IPS-NIHi11 (cell line): ENCODE measurements at places on chromosomes 4 and X.
A peak's percentile ranks its signal among the peaks of the same experiment; 100 is the strongest.

DNA sequence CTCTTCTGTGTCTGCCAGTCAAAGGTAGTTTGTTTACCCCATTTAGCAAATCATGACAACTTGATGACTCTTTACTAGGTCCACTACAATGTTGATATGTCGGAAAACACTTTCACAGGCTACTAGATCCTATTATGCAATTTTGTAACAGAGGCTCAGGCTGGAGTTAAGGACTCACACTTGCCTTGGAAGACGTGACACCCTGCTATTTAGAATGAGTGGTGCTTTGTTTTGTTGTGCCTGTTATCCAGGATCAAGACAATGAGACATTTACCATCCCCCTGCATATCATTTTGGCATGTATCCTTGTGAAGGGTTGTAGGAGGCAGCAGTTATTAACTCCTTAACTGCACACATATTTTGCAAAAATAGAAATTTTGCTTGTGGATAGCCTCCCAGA lies 263.7 kb downstream of the IL1RAPL1 start:
- no peak for DNase-seq

DNA sequence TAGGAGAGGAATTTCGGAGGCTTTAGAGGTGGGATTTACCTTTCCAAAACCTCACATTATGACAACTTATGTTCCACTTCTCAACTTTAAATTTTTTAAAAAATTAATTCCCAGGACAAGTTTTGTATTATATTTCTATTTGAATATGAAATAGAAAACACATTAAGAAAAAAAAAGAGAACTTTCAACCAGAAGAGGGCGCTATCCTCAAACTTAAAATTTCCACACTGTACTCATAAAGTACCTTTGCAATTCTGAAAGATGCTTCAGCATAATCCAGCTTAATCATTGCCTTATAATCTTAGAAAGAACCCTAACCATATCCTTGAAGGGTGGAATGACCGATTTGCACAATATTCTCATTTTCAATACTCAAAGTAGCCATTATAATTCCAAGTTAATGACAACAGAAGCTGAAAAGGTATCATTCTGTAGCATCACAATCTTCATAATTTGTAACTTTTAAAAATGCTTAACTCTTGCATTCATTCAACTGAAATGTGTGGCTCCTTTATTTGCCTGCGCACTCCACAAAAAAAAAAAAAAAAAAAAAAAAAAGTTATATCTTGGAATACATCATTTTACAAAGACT lies 158.0 kb downstream of the KCNIP4 start:
- DNase-seq = no peak

- DNase-seq = peak; percentile 60
Measured at GRCh38 chr4:8504279-8505007, 63.9 kb downstream of the TRMT44 start.

DNA sequence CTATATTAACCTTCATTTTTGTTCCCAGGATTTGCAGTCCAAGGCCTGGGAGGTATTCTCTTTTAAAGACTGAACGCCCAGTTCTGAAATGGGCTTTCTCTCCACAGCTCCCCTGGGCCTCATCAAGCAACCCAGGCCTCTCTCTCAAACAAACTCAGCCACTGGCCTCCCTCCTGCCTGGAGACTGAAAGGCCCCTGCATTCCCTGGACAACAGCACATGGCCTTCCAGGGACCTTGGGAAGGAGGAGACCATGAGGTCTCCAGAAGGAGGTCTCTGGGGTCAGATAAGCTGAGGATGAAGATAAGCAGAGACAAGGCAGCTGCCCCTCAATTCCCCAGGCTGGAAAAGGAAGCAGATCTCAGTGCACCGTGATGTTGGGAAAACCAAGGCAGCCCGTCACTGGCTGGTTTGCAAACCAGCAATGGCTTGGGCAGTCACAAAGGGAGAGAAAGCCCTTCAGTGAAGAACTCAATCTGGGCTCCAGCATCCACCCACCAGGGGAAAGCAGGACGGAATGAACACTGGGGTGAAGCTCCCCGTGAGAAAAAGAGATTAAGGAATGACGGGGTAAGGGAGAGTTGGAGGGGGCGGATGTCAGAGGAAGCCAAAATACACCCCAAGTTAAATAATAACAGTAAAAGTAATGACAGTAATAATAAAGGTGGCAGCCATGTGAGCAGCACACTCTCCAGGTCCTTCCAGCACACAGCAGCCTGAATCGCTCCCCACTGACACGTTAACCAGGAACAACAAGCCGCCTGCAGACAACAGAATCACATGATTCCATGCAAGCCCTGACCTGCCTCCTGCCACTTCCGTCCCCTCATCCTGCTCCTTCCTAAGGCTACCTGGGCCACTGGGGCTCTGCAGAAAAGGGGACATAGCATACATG lies 22.3 kb downstream of the AMOT start:
- no peak for DNase-seq

GRCh38 chr4:24979554-24979953 lies 51.2 kb downstream of the LGI2 start:
- no peak for DNase-seq

GRCh38 chrX:73214426-73215094 lies at the start of gene NAP1L2:
Gene NAP1L2 (minus strand): TSS chrX:73214851. CDS start chrX:73214492, 359 bp downstream.
- DNase-seq = peak; percentile 26

DNA sequence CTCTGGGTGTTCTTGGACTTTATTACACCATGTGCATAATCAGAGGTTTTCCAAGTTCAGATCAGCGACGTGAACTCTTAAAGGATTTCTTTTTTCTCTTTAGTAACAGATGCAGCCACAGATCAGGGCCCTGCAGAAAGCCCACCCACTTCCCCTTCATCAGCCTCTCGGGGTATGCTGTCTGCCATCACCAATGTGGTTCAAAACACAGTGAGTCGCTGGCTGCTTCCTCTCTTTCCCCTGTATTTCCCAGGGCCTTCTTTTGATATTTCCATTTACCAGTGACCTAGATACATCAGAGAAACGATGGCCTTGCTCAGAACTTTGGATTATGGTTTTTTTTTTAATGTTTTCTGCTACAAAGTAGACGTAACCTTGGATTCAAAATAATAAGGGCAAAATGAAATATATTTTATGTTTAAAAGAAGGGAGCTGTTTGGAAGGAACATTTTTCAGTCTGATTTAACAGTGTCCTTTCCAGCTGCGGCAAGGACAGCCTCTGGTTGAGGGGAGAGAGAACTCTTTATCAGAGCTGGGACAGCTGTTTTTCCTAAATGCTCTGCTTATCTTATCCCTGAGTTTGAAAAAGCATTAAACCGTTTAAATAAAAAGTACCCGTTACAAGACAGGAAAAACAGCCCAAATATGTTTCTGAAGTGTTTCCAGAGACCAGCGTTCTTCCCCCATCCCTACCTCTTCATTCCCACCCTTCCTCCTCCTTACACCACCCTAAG lies 38.2 kb downstream of the FAM114A1 start:
- DNase-seq = no peak

GRCh38 chr4:88791274-88791673 lies 93.6 kb upstream of the NAP1L5 start:
- no peak for DNase-seq

GRCh38 chr4:8346838-8347605 lies 77.5 kb downstream of the HTRA3 start:
- no peak for DNase-seq

GRCh38 chrX:107566604-107567262 lies 61.6 kb upstream of the PRPS1 start:
- DNase-seq = no peak

GRCh38 chr4:113773014-113773413 lies 11.5 kb upstream of the CAMK2D start:
- DNase-seq = no peak

- DNase-seq = no peak
Measured at GRCh38 chr4:183407635-183408464, 36.6 kb upstream of the CDKN2AIP start.

DNA sequence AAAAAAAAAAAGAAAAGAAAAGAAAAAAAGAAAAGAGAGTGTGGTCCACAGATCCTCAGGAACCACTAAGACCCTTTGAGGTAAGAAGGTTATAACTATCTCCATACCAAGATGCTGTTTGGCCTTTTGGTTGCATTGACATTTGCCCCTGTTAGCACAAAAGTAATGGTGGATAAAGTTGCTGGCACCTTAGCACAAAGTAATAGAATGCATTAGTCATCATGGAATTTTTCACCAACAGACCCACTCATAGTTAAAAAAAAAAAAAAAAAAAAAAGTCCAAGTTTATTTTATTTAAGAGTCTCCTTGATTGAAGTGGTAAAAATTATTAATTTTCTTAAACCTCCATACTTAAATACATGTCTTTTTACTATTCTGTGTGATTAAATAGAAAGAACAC lies 78.4 kb upstream of the RBPJ start:
- DNase-seq = no peak

GRCh38 chrX:50718776-50719175 lies 95.2 kb downstream of the SHROOM4 start:
- DNase-seq = no peak

GRCh38 chr4:6023731-6024130 lies 5.5 kb upstream of the C4orf50 start:
- no peak for DNase-seq

DNA sequence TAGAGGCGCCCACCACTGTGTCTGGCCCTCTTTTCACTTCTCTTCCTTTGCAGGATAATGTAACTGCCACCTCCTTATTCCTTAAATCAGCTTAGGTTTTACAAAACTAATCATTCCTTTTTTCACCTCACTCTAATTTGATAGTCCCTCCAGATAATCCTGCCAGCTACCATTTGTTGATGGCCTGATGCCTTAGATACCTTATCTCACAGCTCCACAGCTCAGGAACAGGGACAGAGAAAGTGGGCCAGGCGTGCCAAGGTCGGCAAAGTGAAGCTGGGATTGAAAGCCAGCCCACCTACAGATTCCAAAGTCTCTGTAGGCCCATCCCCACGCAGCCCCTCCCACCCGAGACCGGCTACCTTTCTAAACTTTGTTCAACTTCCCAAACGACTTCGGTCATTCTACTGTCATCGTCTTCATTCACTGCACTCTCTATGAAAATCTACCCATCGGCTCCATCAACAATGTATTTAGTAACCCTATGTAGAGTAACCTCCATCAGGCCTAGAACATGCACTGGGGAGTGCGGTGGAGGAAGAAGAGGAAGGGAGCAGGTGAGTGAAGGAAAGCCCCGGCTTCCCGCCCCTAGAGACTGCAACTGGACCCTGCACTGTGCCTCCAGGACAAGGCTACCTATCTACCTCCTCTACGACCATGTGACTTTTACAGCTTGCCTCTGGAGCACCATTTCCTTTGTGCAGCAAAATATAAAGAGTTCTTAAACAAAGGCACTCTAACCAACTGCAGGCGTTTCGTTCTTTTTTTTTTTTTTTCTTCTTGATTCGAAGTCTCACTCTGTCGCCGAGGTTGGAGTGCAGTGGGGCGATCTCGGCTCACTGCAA lies 1.5 kb downstream of the CASP6 start:
- peak; percentile 52 for DNase-seq

DNA sequence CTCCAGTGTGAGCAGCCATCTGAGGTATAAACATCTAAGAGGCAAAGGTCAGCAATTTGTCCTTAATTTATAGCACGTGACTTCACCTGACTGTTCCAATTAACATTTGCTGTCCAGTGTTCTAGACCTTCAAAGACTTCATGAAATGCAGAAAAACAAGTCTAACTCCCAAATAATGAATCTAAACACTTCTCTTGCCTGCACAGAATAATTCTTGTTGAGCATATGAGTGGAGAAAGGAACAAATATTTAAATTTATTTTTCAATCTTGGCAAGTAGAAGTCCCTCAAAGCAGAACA lies 12.0 kb downstream of the RFC1 start:
- no peak for DNase-seq

DNA sequence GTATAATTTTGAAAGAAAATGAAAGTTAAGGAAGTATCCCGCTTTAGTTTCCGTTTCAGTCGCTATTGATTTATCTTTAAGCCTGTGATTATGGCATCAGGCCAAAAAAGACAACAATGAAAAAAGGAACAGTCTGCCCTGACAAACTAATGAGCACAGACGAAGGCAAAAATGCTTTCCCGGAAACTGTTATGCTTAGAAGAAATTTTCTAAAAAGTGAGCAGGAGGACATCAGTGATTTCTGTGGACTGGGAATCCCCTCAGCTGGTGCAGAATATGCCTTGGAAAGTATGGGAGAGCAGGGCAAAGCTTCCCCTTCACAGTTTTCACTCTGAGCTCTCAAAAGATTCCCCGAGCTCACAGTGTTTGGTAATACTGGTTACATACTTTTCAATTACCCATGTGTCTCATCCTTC lies 5.1 kb upstream of the CXCL10 start:
- DNase-seq = no peak

- DNase-seq = no peak
Measured at GRCh38 chr4:26033389-26033788, 119.4 kb downstream of the SMIM20 start.

- no peak for DNase-seq
Measured at GRCh38 chr4:99447513-99447912, 12.4 kb upstream of the ADH7 start.

DNA sequence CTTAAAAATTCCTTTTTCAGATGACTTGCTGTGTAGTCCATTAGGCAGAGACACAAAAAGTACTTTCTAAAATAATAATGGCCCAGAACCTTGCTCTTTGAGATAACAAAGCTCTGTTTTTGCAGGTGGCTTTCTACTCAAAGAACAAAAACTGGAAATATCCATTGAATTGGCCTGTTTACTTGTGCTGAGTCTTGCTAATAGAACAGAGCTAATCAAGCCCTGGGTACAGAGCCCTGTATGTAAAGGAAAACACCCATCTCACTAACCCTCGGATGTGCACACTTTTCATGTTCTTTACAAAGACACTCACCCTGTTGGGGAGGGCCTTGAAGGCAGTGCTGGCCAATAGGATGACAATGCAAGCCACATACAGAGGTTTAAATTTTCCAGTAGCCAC lies 27.0 kb upstream of the LNX1 start:
- no peak for DNase-seq

GRCh38 chrX:131985526-131986049 lies 37.5 kb upstream of the STK26 start:
- peak; percentile 15 for DNase-seq

GRCh38 chrX:477441-478012 lies 90.8 kb upstream of the PPP2R3B start:
- no peak for DNase-seq

GRCh38 chr4:118869808-118870342 lies 18.8 kb upstream of the SYNPO2 start:
- no peak for DNase-seq

GRCh38 chr4:181538431-181538830 lies 704.8 kb upstream of the TENM3 start:
- no peak for DNase-seq

DNA sequence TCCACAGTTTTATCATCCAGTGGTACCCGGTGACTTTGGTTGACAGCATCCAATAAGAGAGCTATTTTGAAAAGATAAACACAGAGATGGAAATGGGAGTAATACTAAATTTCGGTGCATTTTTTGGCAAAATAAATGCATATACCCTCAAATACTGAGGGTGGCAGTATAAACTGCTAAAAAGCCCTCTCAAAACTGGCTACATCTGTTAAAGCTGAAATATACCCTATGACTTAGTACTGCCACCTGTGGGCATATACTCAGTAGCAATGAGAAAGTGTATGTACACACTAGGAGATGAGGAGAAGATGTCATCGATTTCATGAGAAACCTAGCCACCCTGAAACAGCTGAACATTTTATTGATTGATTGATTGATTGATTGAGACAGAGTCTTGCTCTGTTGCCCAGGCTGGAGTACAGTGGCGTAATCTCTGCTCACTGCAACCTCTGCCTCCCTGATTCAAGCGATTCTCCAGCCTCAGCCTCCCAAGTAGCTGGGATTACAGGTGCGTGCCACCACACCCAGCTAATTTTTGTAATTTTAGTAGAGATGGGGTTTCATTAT lies 12.2 kb upstream of the TMEM128 start:
- DNase-seq = peak; percentile 52
